ENCODE measurements at places on chromosomes 12 and 14.

GRCh38 chr14:23297611-23298277, 4.9 kb downstream of the PPP1R3E start:
- no peak for ATAC-seq

- peak; percentile 86 for ATAC-seq
Measured at GRCh38 chr12:25250744-25251730, at the start of gene KRAS. Gene KRAS (minus strand): TSS chr12:25250929.

DNA sequence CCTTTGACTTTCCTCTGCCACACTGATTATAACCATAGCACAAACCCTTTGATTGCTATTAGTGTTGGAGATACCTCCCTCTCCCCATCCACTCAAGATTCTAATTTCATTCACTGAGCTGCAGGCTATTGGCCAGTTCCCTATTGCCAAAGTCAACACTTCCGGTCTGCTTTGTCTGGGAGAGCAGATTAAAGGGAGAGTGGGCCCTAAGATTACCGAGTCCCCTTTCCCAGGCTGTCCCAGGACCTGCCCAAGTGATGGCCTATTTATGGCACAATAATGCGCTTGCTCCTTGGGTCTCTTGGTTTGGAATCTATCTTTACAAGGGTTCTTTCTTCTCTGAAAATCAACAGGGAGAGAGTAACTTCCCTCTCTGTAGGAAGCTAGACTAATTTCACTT, 42.9 kb upstream of the LTBP2 start:
- ATAC-seq = no peak

GRCh38 chr12:101207086-101207780, 2.8 kb downstream of the SLC5A8 start:
- no peak for ATAC-seq

GRCh38 chr12:69555461-69555860, 29.8 kb upstream of the CCT2 start:
- no peak for ATAC-seq

DNA sequence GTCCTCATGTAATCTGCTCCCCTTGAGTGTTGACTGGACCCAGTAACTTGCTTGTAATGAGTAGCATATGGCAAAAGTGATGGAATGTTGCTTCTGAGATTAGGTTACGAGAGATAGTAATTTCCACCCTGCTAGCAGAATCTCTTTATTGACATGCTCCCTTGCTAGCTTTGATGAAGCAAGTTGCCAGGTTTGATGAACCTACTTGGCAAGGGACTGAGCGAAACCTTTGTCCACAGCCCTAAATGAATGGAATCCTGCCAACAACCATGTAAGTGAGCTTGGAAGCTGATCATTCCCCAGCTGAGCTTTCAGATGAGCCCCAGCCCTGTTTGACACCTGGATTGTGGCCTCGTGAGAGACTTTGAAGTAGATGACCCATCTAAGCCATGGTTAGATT, 120.8 kb upstream of the PLXNC1 start:
- no peak for ATAC-seq

DNA sequence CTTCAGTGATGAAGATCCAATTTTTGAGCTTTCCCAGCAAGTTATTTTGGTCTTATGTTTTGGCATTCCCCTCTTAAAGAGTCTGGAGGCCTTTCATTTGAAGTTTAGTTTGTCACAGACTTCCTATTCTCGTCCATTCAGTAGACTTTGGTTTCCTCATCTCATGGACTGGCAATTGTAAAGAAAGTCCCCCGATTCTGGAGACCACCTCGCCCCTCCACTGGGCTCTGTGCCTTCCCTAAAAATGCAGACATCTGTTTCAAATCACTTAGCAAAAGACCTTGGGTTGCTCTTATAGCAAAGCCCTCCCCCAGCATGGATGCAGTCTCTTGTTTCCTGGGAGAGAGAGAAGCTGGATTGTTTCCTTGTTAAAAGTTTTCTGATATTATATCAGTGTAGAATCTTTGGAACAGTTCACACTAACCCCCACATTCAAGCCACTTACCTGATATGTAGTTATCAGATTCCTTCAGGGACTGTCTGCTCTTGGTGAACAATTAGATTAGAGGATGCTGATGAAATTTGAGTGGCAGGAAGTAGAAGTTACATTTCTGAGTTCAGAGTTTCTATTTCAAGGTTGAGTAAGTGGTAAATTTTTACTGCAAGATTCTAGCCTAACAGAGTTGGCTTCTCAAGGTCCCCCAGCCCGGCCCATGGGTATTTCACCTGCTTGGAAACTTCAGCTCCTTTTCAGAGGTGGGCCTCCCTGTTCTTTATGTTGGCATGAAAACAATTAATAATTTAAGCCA, 56.3 kb downstream of the PLXNC1 start:
- ATAC-seq = no peak

GRCh38 chr12:54863948-54864618, 9.8 kb downstream of the MUCL1 start:
- peak; percentile 42 for ATAC-seq

DNA sequence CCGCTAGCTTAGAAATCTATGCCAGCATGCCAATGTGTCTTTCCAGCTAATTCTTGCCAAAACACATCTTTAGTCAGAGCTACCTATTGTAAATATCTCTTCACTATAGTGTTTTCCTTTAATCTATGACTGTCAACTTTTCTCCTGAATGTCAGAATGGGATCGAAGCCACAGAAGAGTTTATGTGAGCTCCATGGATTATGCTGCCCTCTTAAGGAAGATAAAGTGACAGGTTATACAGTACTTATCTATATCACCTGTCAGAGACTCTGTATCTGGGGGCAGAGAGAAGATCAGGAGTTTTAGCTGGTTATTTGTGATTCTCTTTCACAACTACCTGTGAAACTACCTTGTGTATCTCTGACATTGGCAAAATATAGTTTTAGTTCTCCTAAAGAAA, 204.3 kb upstream of the SEL1L start:
- no peak for ATAC-seq

- peak; percentile 84 for ATAC-seq
Measured at GRCh38 chr14:20632831-20633691, 8.4 kb downstream of the OR6S1 start.

DNA sequence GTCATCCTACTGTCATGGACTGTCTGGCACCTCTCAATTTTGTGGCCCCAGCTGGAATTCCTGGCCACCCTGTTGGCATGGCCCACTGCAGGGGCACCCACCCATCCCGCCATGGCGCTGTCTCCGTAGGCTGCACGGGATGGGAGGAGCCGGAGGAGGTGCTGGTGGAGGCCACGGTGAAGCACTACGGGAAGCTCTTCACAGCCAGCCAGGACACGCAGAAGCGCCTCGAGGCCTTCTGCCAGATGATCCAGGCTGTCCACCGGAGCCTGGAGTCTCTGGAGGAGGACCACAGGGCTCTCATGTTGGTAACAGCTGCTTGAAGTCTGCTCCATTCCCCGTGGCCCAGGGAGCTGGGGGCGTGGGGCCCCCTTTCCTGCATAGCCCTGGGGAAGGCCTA, 3.9 kb downstream of the CCDC197 start:
- ATAC-seq = no peak

- ATAC-seq = peak; percentile 21
Measured at GRCh38 chr14:102817942-102818940, 41.0 kb downstream of the TRAF3 start.

DNA sequence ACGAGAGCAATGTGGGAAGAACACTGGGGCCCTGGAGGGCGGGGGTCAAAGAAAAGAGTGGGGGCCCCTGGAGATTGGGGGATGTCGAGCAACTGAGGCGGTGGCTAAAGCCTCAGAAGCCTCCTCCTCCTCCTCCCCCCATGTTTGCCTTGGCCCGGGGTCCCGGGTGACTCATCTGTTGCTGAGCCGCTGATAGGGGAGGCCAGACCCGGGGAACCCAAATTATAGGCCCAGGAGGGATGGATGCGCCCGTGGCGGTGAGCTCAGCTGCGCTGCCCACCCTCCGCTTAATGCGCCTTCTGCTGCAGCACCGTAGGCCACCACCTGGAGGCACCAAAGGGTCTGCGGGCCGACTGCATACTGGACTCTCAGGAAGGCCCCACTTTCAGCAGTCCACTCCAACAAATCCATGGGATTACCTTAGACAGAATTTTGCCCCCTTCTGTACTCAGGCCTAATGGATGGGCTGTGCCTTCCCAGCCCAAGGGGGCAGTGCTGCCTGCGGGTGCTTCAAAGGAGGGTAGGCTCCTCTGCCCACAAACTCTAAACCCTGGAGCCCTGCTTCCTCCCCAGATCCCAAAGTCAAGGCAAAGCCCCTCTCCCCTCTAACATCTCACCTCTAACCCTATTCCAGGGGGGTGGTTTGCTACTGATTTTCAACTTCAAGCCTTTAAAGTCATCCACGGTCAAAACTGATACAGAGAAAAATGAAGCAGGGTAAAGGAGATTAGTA, 2.6 kb upstream of the WNT10B start:
- ATAC-seq = no peak

Measured in activated T-helper 17 cell treated with anti-CD3 and anti-CD28 coated beads, Interleukin-2, amount 50 U/mL, for 72 hours (primary cell).